ENCODE measurements at places on chromosomes 3 and 15. TPM values are rescaled to one million over a fixed set of nuclear protein-coding genes. Genes with fewer than 3 reads are reported as not detected.

Gene MAP2K1
- 59.6 TPM for total RNA-seq

DNA sequence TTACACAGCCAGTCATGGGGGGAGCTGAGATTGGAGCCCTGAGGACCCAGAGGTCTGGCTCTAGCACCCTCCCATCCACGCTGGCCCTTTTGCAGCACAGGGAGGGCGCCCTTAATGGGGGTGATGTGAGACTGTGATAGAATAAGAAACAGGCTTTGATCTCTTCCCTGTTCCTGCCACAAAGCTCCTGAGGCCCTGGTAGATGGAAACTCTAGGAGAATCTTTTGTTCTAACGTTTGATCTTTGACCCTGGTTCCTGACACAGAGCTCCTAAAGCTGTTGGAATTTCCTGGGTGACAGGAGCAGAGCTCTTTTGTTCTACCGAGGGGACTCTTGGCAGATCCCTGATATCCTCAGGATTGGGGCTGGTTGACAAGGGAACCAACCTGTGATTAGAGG lies 1.2 kb upstream of the UROC1 start:
- no peak for DNase-seq

Gene CYP8B1
- total RNA-seq = not detected

Gene ITIH1
- total RNA-seq = not detected

Gene HCN4
- not detected for total RNA-seq

Gene OSBPL10
- 15.5 TPM for total RNA-seq

- no peak for DNase-seq
These were observed 393.5 kb upstream of the TBL1XR1 start for GRCh38 chr3:177590826-177591225.

- DNase-seq = no peak
These were observed 4.4 kb upstream of the COL8A1 start for GRCh38 chr3:99633887-99634558.

Gene A4GNT
- total RNA-seq = not detected

Gene PLEKHO2
- total RNA-seq = 21.6 TPM

DNA sequence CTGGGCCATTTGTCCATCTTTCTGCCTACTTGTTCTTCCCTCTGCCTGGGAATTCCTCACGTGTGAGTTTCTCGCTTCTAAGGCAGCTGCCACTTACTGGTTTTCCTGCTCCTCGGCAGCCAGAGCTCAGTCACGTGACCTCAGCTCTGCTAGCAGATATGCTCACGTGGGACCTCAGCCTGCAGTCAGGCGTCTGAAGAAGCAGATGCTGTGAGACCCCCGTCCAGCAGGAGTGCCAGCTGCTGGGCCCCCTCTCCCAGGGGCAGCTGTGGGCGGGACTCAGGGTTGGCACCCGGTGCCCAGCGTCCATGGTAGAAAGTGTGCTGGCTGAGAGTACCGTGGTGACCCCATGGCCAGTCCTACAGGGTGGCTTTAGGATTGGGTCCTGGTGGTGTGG lies 161.3 kb upstream of the TLE3 start:
- DNase-seq = peak; percentile 96

DNA sequence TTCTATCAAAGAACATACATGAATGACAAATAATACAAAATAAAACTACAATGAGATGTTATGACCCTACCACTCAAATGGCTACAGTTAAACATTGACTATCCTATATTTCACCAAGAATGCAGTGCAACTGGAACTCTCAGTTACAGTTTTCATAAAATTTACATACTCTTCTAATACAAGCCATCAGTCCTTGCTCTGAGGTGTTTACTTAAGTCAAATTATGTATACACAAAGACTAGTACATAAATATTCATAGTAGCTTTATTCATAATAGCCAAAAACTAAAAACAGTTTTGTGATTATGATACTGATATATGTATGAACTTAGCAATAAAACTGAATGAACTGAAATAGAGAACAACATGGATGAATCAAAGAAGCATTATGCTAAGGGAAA lies 19.2 kb downstream of the MLF1 start:
- no peak for DNase-seq

Gene CLRN1
- total RNA-seq = not detected

Gene ULK4
- 2.0 TPM for total RNA-seq

GRCh38 chr15:44093836-44094235 lies 101.2 kb downstream of the FRMD5 start:
- DNase-seq = no peak

GRCh38 chr3:72632129-72632528 lies 216.1 kb downstream of the SHQ1 start:
- DNase-seq = no peak

DNA sequence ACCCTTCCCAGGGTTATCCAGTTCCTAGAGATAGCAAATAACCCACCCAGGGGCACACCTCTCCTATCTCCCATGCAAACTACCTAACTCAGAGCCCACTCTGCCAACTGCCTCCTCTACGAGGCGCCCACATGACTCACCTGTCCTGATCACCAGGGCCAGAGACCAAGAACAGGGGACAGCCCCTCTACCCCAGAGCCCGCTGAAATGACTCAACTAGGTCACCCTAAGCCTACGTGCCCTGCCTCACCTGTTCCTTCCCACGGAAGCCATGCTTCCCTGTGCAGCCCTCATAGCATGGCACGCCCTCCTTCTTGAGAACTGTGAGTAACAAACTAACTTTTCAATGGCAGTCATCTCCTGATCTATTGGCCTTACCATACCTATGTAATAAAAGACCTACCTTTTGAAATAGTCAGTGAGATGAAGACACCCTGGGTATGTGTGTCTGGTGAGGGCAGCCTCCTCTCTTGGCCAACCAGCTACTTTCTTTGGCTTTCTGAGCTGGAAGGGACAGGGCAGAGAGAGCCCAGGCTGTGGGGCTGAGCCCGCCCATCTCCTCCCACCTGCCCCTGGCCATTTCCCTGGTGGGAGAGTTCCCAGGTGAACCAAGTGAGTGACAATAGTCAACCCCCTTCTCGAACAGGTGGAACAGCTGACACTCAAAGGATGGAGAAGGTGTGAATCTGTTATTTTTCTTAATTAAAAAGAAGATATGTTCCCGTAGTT lies 25.5 kb upstream of the PRR23E start:
- DNase-seq = no peak

Gene FGF7
- 39.2 TPM for total RNA-seq

GRCh38 chr15:95303713-95304112 lies 1026.8 kb upstream of the NR2F2 start:
- DNase-seq = no peak

Gene SPINT1
- not detected for total RNA-seq

Gene LMLN
- 5.1 TPM for total RNA-seq

DNA sequence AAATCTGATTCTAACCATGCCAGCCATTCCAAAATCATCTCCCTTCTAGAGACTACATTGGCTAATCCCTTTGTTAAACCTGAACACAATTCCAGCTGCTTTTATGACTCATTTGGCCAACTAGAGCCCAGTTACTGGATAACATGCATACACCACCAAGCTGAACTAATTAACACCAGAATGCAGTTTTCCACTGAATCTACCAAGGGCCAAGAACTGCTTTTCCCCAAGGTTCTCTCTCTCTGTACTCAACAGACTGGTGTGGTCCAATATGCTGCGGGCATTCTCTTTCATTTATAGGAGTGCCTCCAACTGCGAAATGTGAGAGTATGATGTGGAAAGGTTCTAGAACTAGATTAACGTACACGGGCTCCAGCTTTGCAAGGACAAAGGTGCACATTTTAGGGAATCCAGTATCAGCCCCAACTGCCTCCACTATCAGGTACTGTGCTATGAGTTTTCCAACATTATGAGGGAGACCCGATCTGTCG lies 1.5 kb downstream of the CHSY1 start:
- peak; percentile 46 for DNase-seq

- no peak for DNase-seq
These were observed 24.7 kb upstream of the SCAANT1 start for GRCh38 chr3:63936925-63937324.

DNA sequence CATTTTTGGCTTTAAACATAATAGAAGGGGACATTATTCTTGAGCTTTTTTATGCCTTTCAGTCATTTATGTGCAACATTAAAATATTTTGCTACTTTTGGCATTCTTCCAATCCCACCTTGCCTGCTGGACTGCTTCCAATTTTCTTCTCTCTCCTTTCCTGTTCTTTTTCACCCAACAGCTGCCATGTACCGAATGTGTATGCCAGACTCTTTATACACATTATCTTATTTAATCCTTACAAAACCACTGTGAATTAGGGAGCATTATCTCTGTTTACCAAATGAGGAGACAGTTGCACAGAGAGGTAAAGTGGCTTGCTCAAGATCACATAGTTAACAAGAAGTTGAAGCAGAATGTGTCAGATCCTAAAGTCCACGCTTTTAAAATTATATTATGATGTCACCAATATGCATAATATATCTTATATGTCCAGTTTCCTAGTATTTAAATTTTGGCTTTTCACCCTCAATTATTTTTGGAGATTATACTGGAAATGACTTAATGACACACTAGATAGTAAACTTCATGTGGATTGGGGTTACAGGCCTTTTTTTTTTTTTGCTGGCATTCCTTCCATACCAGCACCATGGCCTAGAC lies 231.5 kb downstream of the THRB start:
- no peak for DNase-seq

- no peak for DNase-seq
These were observed 344.8 kb downstream of the ERC2 start for GRCh38 chr3:56123487-56123886.

DNA sequence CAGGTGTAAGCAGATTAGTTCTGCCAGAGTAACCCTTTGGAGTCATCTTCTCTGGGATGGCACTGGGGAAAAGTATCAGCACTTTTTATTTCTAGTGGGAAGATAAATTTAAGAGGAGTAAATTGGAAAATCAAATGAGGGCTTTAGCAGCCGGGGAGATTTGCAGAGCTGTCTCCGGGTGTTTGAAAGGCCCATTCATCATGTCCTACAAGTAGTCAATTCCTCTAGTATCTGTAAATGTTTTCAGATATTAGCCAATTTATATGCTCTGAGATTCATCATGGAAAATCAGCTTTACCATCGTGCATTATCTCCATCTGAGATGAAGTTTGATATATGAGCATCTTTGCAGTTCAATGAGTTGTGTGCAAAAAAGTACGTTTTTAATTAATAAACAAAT lies 93.6 kb downstream of the CDIN1 start:
- DNase-seq = no peak

- no peak for DNase-seq
These were observed 4.6 kb upstream of the HLTF start for GRCh38 chr3:149090907-149091306.

GRCh38 chr15:51080286-51080685 lies 14.4 kb downstream of the TNFAIP8L3 start:
- DNase-seq = no peak

Gene FOXB1
- not detected for total RNA-seq

- DNase-seq = peak; percentile 93
These were observed 61.4 kb downstream of the GOLIM4 start for GRCh38 chr3:168034152-168034928.

Gene PP2D1
- total RNA-seq = not detected

GRCh38 chr15:95017666-95018328 lies 786.4 kb downstream of the MCTP2 start:
- no peak for DNase-seq

DNA sequence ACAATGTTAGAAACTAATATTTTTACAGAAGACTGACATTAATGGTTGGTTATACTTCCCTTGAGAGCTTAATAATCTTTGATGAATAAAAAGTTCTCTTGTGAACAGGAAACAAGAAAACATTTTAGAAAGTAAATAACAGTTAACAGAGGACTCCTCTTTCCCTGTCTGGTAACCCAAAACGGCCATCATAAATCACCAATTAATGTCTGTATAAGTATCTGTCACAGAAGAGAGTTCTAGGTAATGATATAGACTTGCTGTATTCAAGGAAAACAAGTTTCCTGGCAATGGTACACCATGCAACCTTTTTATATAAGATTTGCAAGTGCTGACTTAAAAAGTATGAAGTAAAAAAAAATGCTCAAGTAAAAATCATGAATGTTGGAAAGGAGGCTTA lies 426.7 kb downstream of the SOX2 start:
- no peak for DNase-seq

DNA sequence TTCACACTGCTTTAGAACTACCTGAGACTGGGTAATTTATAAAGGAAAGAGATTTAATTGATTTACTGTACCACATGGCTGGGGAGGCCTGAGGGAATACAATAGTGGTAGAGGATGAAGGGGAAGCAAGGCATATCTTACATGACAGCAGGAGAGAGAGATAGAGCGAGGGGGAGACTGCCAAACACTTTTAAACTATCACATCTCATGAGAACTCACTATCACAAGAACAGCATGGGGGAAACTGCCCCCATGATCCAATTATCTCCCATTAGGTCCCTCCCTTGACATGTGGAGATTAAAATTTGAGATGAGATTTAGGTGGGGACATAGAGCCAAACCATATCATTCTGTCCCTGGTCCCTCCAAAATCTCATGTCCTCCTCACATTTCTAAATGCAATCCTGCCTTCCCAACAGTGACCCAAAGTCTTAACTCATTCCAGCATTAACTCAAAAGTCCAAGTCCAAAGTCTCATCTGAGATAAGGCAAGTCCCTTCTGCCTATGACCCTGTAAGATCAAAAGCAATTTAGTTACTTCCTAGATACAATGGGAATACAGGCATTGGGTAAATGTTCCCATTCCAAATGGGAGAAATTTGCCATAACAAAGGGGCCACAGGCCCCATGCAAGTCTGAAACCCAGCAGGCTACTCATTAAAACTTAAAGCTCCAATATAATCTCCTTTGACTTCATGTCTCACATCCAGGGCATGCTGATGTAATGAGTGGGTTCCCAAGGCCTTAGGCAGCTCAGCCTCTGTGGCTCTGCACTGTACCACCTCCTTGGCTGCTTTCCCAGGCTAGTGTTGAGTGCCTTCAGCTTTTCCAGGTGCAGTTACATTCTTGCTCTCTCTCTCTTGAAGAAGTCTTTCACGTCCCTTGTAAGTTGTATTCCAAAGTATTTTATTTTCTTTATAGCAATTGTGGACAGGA lies 481.7 kb upstream of the TGFBR2 start:
- peak; percentile 71 for DNase-seq

DNA sequence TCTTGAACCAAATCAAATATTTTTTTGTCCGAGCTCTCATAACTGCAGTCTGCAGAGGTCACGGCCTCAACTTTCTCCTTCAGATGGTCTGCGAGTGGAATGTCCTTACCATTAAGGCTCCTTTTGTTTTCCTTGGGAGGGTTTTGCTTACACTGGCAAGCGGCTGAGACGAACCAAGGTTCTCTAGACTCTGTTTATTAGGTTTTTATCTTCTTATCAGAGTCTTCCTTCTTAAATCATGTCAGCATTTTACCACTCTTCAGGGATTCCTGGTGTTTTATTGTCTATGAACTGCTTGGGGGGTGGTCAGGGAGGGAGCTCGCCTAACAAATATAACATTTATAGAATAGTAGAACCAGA lies 773.7 kb upstream of the NR2F2 start:
- DNase-seq = no peak

DNA sequence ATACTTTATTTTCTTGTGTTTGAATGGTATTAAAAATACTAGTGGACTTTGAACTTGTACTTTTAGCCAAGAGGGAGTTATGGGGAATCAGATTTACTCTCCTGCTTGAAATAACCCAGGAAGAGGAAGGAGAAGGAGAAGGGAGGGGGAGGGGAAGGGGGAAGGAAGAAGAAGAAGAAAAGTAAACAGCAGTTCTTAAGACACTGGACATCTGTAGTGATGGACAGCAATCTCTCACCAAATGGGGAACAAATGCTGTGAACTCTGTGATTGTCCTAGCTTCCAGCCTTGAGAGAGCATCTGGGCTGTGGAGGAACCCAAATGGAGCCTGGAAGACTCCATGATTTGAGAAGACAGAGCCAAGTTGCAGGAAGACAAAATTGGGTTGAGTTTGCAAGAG lies 52.0 kb downstream of the VPS8 start:
- no peak for DNase-seq

Gene DNAJC13
- total RNA-seq = 46.4 TPM

Data from myocyte (in vitro differentiated cells).